Left hindlimb (tissue), 1 donor: ENCODE measurements at places on chromosomes 16 and 17.
A peak's percentile ranks its signal among the peaks of the same experiment; 100 is the strongest.

DNA sequence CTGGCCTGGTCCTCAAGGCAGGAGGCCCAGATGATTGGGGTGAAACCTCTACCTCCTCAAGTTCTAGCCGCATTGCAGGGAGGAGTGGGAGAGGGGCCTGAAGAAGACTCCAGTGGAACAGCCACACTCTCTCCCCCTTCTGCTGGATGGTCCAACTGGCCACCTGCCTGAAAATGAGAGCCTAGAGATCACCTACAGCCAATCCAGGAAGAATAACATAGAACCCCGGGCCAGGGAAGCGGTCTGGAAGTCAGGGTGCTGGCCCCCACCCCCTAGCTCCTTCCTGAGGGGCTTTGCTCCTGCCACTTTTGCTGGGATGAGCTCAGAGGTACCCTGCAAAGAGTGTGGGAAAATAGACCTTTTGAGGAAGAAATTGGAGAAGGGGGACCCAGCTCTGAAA is 1.8 kb downstream of the SLC6A2 start:
- DNase-seq = no peak

- DNase-seq = peak; percentile 36
These were observed 56.5 kb downstream of the MRM1 start for GRCh38 chr17:36657763-36658490.

DNA sequence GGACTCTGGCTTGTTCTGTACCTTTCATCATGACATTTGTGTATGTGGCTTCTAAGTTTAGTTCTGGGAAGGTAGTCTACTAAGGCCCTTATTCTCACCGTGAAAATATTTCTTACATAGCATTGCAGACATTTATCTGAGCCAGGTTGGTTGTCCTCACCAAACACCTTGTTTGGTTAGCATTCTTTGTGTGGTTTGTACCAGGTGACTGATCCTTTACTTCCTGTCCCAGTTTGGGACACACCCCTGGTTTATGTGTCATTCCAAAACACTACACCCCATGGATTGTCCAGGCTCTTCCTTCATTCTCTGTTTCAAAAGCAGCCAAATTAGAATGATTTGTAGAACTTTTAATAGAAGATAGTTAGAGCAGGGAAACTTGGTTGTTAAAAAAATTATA is 23.2 kb upstream of the DUSP14 start:
- DNase-seq = no peak

DNA sequence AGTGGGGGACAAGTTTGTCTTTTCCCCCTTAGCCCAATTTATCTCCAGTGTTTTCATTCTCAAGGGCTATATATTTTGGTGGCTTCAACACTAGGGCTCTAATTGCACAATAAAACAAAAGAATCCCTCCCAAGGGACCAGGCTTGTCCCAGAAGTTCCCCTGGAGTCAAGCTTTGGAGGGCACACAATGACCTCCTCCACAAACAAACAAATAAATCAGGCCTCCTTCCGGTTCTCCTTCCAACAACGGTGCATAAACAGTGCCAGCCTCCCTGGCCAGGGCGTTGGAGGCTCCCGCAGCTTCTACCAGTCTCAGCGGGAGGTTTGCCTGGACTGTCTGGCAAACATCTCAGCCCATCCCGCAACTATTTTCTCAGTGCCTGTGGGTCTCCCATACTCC is 188.0 kb upstream of the FOXF1 start:
- no peak for DNase-seq

- DNase-seq = no peak
These were observed 56.1 kb upstream of the TMC5 start for GRCh38 chr16:19361587-19361986.

DNA sequence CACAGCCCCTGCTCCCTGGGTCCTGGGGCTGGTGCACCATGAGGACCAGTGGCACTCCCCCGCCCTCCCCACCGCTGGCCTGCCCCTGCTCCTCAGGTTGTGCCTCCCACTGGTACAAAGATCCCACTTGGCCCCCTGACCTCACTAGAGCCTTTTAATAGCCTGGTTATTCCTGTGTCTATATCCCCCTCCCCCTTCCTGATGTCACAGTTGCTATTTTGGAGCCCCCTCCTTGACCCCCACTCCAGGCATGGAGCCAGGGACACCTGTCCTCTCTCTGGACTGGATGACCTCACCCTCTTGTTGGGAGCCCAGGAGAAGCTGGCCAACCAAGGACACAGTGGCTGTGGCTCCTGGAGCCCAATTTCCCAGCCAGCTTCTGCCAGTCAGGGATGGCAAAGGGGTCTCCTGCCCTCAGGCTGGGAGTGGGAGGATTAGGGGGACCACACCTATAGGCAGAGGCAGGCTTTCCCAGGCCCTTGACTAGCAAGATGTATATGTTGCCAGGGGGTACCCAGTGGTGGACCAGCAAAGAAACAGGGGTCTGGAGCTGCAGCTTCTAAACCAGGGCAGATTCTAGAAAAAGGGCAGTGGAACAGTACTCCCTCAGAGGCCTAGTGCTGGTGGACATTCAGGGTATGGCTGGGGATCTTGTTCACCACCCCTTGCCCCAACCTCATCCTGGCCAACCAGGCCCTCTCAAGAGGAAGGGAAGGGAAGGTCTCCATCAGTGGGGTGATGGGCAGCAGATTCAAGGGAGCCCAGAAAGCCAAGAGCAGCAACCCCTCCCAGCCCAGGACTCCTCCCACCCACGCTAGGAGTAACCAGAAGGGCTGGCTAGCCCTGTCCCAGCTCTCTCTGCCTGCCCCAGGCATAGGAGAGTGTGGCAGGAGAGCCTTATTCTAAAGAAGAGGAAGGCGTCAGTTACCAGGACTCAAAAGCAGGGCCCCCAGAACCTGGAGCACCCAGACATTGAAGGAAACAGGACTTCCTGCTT is 10.9 kb downstream of the HDAC5 start:
- no peak for DNase-seq

- no peak for DNase-seq
These were observed 24.2 kb downstream of the SAP30BP start for GRCh38 chr17:75691371-75691791.

DNA sequence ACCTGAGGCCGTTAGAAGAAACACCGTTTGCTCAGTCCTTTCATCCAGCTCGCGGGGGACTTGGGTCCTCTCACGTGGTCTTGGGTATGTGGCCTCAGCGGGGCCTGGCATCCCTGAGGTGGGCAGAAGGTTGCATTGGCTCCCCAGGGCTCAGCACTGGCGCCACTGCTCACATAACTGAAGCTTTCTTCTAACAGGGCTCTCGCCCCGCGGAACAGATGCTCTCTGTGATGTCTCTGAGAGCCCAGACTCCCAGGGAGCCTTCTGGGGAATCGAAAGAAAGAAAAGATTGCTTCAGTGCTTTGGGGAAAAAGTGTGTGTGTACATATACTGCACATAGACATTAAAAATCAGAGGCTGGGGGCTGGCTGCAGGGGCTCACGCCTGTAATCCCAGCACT is 10.1 kb downstream of the MGRN1 start:
- no peak for DNase-seq

DNA sequence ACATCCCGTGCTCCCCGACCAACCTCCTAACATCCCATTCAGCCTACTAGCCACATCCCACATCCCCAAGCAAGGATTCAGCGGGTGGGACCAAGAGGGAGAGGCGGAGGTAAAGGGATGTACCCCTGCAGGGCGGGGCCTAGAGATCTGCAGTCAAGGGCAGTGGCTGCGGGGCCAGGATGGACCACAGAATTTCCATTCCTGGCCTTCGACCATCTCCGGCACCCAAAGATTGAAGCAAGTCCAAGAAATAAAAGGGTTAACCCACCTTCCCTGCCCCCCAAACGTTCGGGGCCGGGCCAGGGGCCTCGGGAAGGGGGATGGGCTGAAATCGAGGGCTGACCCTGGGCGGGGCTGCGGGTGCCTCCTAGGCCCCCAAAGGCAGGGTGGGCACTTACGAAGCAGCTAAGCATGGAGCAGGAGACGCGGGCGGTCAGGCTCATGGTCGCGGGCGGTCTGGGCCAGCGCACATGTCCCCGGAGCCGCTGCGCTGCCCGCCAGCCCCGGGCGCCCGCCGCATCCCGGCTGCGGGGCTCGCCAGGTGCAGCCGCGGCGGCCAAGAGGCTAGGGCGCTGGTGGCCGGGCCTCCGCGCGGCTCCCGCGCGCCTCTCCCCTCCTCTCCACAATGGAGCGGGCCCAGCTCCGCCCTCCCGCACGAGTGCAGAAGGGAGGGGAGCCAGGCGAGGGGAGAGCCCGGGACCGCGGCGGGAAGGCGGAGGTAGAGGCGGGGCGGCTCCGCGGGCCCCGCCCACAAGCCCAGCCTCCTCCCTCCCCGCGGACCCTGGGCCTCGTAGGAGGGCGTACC is at the start of gene MTMR4:
Gene MTMR4 (minus strand): TSS at position 674 of the 805 bp plus-strand sequence. CDS start 231 bp downstream, at position 443.
- peak; percentile 86 for DNase-seq
